HCT116 (cell line): ENCODE measurements at places on chromosomes 6 and 20. TPM values are rescaled to one million over a fixed set of nuclear protein-coding genes. Genes with fewer than 3 reads are reported as not detected.

The IP6K3 gene
- not detected for total RNA-seq

The NRN1 gene
- not detected for total RNA-seq

The RAB44 gene
- total RNA-seq, result 0.05 TPM

The PTCHD4 gene
- total RNA-seq, result 1.1 TPM

The TNXB gene
- 8.5 TPM for total RNA-seq

The BPIFB4 gene
- not detected for total RNA-seq

DNA sequence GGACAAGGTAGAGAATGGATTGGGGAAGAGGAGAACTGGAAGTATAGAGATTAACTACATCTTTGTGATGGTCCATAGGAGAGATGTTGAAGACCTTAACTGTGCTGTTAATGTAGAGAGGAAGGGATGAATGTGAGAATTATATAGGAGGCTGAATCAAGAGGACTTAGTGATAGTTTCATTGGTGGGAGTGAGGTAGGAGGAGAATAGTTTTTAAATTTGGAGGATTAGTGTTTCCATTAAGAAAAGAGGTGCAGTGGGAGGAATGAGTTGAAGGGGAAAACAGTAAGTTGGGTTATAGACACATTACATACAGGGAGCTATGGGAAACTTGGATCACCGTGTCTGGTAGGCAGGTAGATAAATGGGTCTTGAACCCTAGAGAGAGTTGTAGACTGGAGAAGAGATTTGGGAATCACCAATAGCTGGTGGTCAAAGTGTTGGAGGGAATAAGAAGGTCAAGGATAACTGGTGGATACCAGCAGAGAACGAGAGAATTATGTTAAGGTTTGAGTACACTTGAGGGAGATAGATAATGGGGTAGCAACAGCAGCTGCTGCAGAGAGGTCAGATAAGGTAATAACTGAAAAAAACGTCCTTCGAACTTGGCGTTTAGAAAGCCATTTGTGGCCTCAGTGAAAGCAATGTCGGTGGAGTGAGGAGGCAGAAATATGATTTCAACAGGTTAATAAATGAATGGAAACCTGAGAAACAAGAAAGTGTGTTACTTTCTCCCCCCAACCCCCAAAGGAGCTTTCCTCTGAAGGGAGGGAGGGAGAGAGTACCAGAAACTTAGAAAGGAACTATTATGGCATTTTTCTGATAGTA, 3.1 kb downstream of the C6orf89 start:
- H3K4me3 ChIP-seq, result no peak overlapping the region
- no peak for DNase-seq
- H3K27me3 ChIP-seq, result no peaks in the 10 kb centered on the region
- no peak overlapping the region for H3K27ac ChIP-seq
- peaks cover 18% of the 10 kb centered on the region for H3K4me1 ChIP-seq

GRCh38 chr6:163525926-163526325, 111.4 kb downstream of the QKI start:
- no peak overlapping the region for H3K4me3 ChIP-seq
- peaks cover 19% of the 10 kb centered on the region for H3K4me1 ChIP-seq
- H3K27ac ChIP-seq, result no peak overlapping the region

- no peaks in the 10 kb centered on the region for H3K27me3 ChIP-seq
- no peak overlapping the region for H3K27ac ChIP-seq
- no peaks in the 10 kb centered on the region for H3K36me3 ChIP-seq
- H3K4me3 ChIP-seq, result no peak overlapping the region
- no peaks in the 10 kb centered on the region for H3K4me1 ChIP-seq
Measured at GRCh38 chr6:166105341-166106075, 62.1 kb downstream of the TBXT start.

DNA sequence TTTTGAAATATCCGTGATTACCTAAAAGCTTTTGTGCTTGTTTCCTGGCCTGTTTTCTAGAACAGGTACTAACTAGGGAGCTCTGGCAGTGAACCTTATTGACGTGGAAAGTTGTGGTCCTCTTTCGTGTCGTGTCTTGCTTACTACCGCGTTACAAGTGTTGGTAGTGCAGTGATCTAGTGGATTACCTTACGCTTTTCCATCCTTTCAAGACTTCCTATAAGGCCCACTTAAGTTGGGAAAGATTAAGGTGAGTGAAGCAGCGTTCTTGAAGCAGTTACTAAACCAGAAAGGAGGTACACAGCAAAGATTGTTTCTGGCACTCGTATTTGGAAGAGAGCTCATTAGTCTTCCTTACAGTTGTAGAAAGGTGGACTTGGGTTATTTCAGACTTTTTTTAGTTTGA, 1.9 kb downstream of the PNRC1 start:
- H3K4me3 ChIP-seq, result peak overlapping the region; percentile 89
- peaks cover 28% of the 10 kb centered on the region for H3K4me1 ChIP-seq
- H3K27ac ChIP-seq, result no peak overlapping the region
- H3K27me3 ChIP-seq, result no peaks in the 10 kb centered on the region
- peaks cover 6% of the 10 kb centered on the region; the same call in 1 of the 2 replicates for H3K36me3 ChIP-seq

DNA sequence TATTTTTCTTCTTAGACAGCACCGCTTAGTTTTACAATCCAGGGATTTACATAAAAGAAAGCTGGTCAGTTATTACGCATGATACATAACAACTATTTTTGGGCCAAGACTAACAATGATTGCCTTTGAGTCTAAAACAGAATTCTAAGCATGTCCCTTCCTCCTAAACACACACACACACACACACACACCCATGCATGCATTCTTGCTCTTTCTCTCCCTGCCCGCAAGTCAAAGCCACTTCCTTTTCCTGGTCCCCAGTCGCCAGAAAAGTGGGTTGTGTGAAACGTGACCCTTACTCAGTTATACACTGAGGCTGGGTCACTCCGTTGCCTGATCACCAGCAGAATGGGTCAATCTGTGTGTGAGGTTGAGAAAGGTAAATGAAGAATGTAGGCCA, 31.4 kb downstream of the FYN start:
- H3K4me3 ChIP-seq, result no peak overlapping the region
- H3K36me3 ChIP-seq, result no peaks in the 10 kb centered on the region
- no peaks in the 10 kb centered on the region for H3K4me1 ChIP-seq
- no peak for DNase-seq

GRCh38 chr20:5626603-5627002, 123.6 kb upstream of the SHLD1 start:
- DNase-seq, result no peak
- H3K4me3 ChIP-seq, result no peak overlapping the region
- H3K27me3 ChIP-seq, result no peaks in the 10 kb centered on the region
- H3K36me3 ChIP-seq, result no peaks in the 10 kb centered on the region

DNA sequence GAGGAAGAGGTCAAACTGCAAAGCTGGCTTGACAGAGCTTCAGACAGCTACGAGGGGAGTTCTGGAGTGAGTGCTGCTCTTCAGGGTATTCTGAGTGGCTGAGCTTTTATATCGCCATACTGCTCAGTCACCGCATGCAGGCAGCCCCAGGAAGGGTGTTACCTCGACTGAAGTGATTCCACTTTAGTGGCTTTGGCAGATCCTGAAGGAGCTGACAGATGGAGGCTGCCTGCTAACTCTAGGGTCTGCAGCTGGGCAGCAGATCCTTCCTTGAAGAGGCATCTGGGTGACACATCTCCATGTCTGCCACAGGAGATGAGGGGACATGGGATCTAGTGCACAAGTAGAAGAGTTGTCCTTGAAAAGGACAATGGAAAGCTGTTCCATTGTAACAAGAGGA, 3.7 kb upstream of the DEK start:
- peaks cover 8% of the 10 kb centered on the region; the same call in 1 of the 2 replicates for H3K4me1 ChIP-seq
- H3K27me3 ChIP-seq, result no peaks in the 10 kb centered on the region
- no peaks in the 10 kb centered on the region; the same call in 1 of the 2 replicates for H3K36me3 ChIP-seq
- no peak for DNase-seq
- no peak overlapping the region for H3K27ac ChIP-seq

DNA sequence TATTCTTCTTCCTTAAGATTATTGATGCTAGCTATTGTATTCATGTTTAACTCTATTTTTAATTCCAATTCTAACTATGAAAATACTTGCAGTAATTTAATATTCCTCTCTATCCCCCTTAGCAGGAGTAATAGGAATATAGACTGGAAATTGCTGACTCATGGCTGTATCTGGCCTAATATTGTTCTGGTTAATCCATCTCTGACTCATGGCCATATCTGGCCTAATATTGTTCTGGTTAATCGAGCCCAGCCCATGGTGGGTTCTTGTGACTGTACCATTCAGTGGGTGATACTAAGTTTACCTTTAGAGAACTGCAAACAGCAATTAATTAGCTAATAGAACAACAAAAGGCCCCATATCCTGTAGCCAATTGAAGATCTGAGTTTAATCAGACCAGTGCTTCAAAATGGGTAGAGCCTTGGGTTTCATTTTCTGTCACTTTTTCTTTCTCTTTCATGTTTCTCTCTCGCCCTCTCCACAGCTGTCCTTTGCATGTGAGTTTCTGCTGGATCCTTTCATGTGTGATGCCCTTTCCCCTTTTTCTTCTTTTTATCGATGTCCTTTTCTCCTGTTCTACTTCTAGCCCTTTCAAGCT, 50.6 kb downstream of the SLC22A3 start:
- H3K36me3 ChIP-seq, result no peaks in the 10 kb centered on the region
- no peaks in the 10 kb centered on the region for H3K27me3 ChIP-seq
- peaks cover 5% of the 10 kb centered on the region; the same call in 1 of the 2 replicates for H3K4me1 ChIP-seq
- H3K27ac ChIP-seq, result no peak overlapping the region
- no peak overlapping the region for H3K4me3 ChIP-seq
- no peak for DNase-seq

DNA sequence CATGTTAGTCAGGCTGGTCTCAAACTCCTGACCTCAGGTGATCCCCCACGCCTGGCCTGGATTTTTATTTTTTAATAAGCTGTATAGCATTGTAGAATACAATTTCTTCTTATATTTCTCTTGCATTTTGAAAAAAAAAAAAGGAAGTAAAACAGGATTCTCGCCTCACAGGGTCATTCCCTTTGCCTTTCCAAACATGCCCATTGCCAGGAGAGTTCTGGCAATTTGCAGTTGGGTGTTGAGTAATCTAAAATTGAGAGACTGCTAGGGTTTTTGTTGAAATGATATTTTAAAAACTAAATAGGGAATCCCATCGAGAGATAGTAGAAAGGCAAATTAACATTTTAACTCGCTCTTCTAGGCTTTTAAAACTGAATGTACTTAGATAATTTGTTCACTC, 196.1 kb downstream of the JARID2 start:
- no peak for DNase-seq
- peaks cover 11% of the 10 kb centered on the region for H3K4me1 ChIP-seq
- H3K27ac ChIP-seq, result no peak overlapping the region
- H3K36me3 ChIP-seq, result no peaks in the 10 kb centered on the region
- no peaks in the 10 kb centered on the region for H3K27me3 ChIP-seq

DNA sequence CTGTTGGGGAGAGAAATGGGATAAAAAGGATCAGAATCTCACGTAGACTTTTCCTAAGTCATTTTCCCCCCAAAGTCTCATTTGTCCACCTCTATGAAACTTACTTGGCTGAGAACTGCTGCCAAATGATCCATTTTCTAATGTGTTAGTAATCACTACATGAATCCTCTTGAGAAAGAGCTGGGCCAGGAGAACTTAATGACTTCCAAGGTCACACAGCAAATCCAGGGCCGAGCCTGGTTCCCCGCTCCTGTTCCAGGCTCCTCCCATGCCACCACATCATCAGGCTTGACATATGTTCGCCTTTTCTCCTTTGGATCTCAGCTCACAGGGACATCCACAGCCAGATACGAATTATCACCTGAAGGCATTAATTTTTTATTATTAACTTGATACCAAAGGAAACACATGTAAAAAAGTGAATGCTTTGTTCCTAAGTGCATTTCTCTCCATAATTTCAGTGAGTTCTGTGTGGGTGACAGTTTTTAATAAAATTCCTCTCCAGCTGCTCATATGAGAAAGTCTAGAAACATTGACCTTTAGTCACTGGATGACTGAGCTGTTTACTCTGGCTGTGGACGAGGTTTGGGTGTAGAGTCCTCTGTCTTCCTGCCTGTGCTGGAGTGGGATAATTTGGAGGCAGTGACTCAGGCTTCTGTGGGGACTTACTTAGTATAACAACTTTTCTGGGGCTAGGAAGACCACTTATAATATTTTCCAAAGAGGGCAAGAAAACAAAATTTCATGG, 276.3 kb downstream of the PAX1 start:
- no peak for DNase-seq
- no peak overlapping the region for H3K4me3 ChIP-seq
- no peaks in the 10 kb centered on the region for H3K27me3 ChIP-seq

GRCh38 chr20:24106150-24106800, 117.7 kb upstream of the GGTLC1 start:
- H3K27me3 ChIP-seq, result no peaks in the 10 kb centered on the region
- H3K4me3 ChIP-seq, result no peak overlapping the region
- DNase-seq, result no peak
- H3K36me3 ChIP-seq, result no peaks in the 10 kb centered on the region

DNA sequence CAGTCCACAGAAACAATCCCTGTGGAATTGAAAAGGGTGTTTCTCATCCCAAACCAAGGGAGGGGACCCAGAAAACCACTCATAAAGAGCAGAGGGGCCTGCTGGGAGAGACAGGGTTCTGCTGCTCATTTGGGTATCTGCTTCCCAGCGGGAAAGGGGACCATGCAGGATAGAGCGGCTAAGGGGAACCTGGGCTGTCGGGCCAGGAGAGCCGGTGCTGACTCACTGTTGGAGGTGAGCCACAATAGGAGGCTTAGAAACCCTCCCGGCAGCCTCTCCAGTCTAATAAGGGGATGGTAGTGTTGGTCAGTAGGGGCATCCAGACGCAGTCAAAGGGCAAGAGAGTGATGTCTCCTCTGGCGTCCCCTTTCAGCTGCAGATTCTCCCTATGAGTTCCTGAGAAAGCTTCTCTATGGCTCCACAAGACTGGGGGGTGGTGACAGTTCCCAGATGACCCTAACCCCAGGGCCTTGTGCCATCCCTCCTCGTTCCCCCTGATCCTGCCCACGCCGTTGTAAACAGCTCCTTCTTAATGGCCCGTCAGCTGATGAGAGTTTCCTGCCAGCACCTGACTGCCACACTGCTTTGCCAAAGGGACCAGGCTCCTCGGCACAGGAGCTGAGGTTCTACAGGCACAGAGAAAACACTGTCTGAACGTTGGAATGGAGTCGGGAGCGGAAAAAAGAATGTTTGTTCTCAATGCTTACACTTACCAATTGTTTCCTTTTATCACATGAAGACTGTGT, 646.1 kb upstream of the DEFB115 start:
- no peak overlapping the region for H3K4me3 ChIP-seq
- H3K4me1 ChIP-seq, result no peaks in the 10 kb centered on the region
- H3K36me3 ChIP-seq, result no peaks in the 10 kb centered on the region
- no peak for DNase-seq
- no peak overlapping the region for H3K27ac ChIP-seq
- H3K27me3 ChIP-seq, result 0 out of 2 replicates have a peak, but pooled peaks cover 3% of the 10 kb centered on the region

- H3K27me3 ChIP-seq, result peaks cover 26% of the 10 kb centered on the region
- DNase-seq, result no peak
- no peaks in the 10 kb centered on the region for H3K4me1 ChIP-seq
Measured at GRCh38 chr20:61814726-61815125, 251.0 kb downstream of the TAF4 start.

GRCh38 chr20:43448748-43449535, 8.8 kb upstream of the SRSF6 start:
- H3K27ac ChIP-seq, result no peak overlapping the region
- H3K36me3 ChIP-seq, result no peaks in the 10 kb centered on the region
- H3K4me1 ChIP-seq, result no peaks in the 10 kb centered on the region
- peak; percentile 36 for DNase-seq
- H3K4me3 ChIP-seq, result no peak overlapping the region

- no peaks in the 10 kb centered on the region for H3K36me3 ChIP-seq
- no peaks in the 10 kb centered on the region for H3K4me1 ChIP-seq
- H3K27ac ChIP-seq, result no peak overlapping the region
- H3K27me3 ChIP-seq, result no peaks in the 10 kb centered on the region
Measured at GRCh38 chr6:16305246-16305725, 66.9 kb downstream of the GMPR start.
